ENCODE measurements at places on chromosomes 2 and 18. TPM values are rescaled to one million over a fixed set of nuclear protein-coding genes. Genes with fewer than 3 reads are reported as not detected.

The LCT gene
- total RNA-seq, result under 0.01 TPM

The CNDP2 gene
- total RNA-seq, result 84.0 TPM

The SERPINB10 gene
- total RNA-seq, result not detected

The CROCC2 gene
- total RNA-seq, result not detected

The SP140L gene
- total RNA-seq, result 15.5 TPM

The NBEAL1 gene
- total RNA-seq, result 98.9 TPM

The LYPD1 gene
- 32.1 TPM for total RNA-seq

The HMSD gene
- total RNA-seq, result under 0.01 TPM

The B3GNT7 gene
- total RNA-seq, result under 0.01 TPM

The RGPD8 gene
- total RNA-seq, result 25.1 TPM

The DNAH6 gene
- under 0.01 TPM for total RNA-seq

The ELOA2 gene
- total RNA-seq, result not detected

The MAPRE3 gene
- 2.8 TPM for total RNA-seq

The RTP5 gene
- not detected for total RNA-seq

The IL1RL1 gene
- total RNA-seq, result 1.1 TPM

The CD28 gene
- not detected for total RNA-seq

The ZNF516 gene
- total RNA-seq, result 12.7 TPM

The IFIH1 gene
- 8.5 TPM for total RNA-seq

The NTSR2 gene
- not detected for total RNA-seq

The TEX44 gene
- not detected for total RNA-seq

The IL36A gene
- total RNA-seq, result not detected

The POMC gene
- 0.85 TPM for total RNA-seq

The TMEM182 gene
- 4.2 TPM for total RNA-seq

The GPATCH11 gene
- total RNA-seq, result 10.9 TPM

The SCN7A gene
- under 0.01 TPM for total RNA-seq

The ALPI gene
- total RNA-seq, result not detected

The C2orf15 gene
- 0.19 TPM for total RNA-seq

The PPP1R1C gene
- 0.77 TPM for total RNA-seq

The ITGA4 gene
- total RNA-seq, result 86.3 TPM

The CNDP1 gene
- total RNA-seq, result not detected

The NCOA1 gene
- 7.5 TPM for total RNA-seq

The NT5DC4 gene
- not detected for total RNA-seq

The COL6A3 gene
- total RNA-seq, result 664 TPM

The ARHGAP28 gene
- total RNA-seq, result 0.77 TPM

The KCNIP3 gene
- total RNA-seq, result 0.77 TPM

The AUP1 gene
- 110 TPM for total RNA-seq

The REG3G gene
- total RNA-seq, result not detected

The MBD2 gene
- 23.1 TPM for total RNA-seq
